ENCODE measurements at places on chromosomes 16 and 17.

GRCh38 chr17:40548982-40549685 is 16.1 kb downstream of the CCR7 start:
- no peak for DNase-seq

DNA sequence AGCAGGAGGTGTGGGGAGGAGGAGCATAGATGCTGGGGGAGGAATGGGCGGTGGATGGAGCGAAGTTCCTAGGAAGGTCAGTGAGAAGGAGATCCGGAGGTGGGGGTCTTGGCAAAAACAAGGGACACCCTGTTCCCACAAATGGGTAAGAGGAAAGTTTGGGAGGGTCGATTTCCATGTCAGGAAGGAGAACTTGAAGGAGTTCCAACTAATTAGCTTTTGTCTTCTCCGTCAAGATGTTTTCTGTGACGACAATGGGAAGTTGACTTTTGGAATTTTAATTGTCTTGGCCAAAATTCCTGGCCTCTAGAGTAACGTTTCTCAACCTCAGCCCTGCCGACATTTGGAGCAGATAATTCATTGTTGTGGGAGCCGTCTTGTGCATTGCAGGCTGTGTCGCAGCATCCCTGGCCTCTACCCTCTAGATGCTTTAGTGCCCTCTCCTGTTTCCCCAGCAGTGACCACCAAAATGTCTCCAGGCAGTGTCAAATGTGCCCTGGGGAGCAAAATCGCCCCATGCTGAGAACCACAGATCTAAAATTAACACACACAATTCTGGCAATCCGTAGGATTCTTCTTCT is 97.1 kb downstream of the PITPNC1 start:
- no peak for DNase-seq

GRCh38 chr17:66569572-66569971 is 265.3 kb upstream of the CACNG5 start:
- no peak for DNase-seq

DNA sequence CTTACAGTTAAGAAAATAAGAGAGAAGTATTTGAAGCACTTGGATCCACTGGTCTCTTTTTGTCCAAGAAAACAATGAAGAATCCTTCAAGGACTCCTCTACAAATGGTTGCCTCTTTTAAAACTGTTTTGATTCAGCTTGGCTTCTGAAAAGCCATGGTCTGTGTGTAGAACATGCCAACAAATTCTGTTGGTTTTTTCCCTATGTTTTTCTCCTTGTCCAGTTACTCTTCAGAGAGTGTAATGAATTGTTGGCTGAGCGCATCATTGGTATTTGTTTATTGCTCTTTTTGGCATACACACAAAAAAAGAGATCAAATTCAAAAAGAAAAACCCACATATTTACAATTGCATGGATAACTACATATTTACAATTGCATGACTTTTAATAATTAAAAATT is at the start of gene ABCA10:
TSS of gene ABCA10 (minus strand) at position 249 of the 400 bp plus-strand sequence. CDS start 3,466 bp downstream, outside the sequence.
- DNase-seq: no peak

DNA sequence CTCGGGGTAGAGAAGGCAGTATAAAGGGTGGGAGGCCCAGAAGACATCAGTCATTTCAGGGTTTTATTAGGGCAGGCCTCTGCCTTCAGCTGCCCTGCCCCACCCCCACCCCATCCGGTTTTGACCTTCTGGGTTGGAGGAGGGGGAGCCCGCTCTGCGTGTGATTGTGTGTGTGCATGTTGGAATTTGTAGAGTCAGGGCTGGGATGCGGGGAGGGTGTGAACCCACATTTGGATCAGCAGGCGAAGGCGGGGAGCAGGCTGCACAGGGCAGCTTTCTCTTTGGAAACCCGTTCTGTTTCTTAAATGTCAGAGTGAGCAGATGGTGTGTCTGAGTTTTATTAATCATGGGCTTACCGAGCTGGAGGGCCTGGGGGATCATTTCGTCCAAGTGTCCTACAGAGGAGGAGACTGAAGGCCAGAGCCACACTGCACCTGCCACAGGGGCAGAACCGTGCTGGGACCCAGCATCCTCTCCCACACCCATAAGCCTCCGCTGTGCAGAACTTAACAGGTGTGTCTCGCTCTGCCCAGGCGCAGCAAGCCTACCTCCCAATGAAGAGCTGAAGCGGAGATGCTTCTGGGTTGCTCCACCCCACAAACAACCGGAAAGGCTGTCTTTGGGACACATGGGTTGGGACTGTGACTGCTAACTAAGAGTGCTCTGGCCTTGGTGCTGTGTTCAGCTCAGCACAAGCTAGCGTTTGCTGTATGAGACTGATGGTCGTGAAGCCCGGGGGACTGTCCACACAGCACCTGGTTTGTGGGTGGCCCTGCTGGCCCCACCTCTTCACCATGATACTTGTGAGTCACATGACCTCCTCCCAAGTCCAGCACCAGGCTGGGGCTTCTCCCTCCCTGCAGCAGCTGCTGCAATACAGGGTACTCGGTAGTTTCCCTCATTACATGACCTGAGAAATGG is 70.9 kb upstream of the GSE1 start:
- DNase-seq: no peak

DNA sequence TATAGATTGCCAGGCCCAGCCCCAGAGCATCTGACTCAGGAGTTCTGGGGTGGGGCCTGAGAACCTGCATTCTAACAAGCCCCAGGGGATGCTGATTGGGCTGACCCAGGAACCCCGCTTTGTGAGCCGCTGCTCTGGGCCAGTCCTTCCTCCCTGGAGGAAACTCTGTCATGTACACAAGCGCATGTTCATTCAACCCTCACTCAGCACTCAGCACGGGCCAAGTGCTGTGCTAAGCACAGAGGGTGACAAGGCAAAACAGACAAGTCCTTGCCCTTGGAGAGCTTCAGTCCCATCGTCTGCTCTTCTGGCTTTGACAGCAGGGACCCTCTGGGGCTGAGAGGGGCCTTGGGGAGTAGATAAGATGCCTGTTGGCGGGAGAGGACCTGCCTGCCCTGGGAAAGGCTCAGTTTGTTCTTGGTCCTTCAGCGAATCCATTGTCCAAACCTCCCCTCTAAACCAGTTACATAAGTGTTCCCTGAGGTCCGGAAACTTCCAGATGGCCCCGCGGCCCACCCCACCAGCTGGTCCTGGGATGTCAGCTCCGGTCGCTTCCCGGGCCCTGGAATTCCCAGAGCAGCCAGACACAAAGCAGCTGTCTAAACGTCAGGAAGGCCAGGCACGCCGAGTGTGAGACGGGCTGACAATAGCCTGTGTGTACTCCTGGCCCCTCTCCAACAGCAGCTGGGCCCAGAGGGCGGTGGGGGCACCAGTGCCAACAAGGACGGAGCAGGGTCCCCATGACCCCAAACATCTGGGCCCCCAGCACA is 88.8 kb downstream of the ZDHHC7 start:
- DNase-seq: no peak

DNA sequence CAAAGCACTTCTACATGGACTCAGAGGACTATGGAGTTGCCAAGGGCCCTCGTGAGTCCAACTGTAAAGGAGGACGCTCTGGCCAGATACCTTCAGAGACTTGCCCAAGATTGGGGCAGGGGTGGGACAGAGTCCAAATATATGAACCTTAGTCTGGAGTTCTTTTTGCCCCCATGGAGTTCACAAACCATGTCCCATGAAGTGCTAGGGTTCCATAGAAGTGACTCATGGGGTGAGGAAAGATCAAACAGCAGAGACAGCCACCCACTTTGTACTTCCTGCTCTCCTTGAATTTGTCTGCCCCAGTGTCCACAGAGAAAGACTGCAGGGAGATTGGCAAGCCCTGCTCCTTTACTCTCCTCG is 29.0 kb downstream of the SRL start:
- no peak for DNase-seq

DNA sequence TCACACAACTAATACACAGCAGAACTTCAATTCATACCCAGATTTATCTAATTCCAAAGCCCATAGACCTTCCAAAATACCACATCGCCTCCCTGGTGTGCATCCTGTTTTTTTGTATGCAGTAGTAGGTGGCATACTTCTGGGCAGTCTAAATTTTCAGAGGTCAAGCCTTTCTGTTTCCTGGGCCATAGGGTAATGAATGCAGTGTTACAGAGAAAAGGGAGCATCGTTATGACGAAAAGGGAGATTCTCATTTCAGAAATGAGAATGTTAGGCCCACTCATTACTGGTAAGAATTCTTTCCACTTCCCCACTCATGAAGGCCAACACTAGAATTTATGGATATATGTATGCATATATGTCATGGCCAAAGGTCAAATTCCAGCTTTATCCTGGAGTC is 267.8 kb upstream of the ASIC2 start:
- DNase-seq: no peak

GRCh38 chr17:17044846-17045561 is 2.7 kb downstream of the MPRIP start:
- DNase-seq: no peak

- DNase-seq: no peak
Observed at GRCh38 chr17:13001991-13002615, 15.7 kb downstream of the ELAC2 start.

DNA sequence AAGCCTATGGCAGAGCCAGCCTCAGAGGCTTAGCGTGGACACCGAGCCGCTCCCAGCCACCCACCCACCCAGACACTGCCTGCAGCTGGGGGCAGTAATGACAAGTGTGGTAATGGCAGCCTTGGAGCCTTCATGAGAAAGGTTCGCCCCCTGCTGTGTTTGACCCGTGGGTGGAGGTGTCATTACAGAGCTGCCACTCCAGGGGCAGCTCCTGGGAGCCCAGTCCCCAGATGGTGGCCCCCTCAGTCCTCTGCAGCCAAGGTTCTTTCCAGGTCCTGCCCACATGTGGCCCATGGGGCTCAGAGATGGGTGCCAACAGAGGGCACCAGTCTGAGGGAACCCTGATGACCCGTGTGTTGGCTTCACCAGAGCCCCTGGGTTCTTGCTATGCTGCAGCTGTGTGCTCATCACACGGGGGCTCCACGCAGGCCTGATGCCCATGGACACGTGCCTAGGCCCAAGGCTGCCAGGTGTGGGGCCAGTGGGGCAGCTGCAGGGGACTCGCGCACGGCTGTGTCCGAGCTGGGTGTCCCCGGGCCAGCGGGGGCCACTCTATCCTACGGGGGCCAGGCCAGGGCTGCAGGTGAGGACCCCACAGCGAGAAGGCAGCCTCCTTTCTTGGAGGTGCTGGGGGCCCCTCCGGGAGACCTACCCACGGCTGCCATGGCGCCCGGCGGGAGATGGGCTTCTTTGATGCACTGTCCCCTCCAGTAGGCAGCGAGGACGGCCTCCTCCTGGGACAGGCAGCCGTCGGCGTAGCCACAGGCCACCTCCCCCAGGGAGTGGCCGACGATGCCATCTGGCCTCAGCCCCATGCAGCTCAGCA is 8.1 kb downstream of the FASN start:
- no peak for DNase-seq

DNA sequence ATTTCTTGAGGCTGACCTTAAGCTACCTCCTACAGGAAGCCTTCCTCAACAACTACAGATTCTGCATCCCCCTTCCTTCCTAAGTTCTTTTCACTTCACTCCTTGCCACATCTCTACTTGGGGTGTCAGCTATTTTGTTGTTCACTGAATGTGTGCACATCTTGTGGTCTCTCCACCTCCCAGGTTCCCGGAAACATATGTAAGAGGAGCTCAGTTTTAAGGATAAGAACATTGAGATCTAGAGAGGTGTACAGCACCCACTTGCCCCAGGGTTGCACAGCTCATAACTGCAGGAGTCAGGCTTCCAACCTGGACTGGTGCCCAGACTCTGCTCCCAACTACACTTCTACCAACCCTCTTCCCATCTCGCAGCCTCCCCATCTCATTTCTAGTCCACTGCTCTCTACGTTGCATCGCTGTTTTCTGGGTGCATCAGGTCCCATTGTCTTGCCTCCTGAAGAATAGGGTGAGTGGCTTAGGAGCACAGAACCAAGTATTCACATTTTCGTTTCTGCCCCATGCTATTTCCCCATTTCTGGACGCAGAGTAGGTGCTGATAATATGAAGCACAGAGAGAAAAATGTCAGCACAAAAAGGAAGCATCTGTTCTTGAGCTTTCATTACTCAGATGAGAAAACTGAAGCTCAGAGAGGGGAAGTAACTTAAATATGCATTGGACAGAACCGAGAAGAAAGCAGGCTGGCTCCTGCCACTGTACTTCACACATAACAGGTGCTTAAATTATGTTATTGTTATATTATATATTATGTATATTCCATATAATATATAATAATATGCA is 292.0 kb upstream of the CCL2 start:
- no peak for DNase-seq

- DNase-seq: no peak
Observed at GRCh38 chr17:34006126-34006525, 249.0 kb upstream of the CCL2 start.

DNA sequence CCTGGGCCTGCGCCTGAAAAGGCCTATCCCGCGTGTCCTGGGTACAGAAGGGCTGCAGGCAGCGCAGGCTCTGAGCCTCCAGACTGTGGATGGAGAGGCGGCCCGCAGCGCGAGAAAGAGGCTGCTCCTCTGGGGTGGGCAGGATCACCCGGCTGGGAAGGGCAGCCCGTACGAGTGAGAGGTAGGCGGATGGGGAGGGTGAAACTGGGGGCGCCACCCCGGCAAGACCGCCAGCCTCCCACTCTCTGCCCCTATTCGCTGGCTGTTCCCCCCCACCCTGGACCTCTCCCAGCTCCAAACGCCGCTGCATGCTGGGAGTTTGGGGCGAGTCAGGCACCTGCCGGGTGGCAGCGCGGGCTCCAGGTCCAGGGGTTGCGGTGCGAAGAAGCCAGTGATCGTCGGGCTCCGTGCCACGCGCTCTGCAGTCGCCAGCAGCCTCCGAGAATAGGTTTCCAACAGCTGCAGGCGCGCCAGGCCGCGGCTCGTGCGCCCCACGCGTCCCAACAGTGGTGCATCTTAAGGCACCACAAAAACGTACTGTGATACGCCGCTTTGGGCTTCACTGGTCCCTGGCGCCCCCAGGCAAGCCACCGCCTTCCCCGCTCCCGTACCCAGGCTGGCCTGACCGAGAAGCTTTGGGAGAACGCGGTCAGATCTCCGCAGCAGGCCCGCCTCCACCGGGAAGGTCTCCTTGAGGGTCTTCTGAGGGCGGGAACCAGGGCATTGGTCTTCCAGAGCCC is 1.1 kb downstream of the NOXO1 start:
- DNase-seq: no peak

DNA sequence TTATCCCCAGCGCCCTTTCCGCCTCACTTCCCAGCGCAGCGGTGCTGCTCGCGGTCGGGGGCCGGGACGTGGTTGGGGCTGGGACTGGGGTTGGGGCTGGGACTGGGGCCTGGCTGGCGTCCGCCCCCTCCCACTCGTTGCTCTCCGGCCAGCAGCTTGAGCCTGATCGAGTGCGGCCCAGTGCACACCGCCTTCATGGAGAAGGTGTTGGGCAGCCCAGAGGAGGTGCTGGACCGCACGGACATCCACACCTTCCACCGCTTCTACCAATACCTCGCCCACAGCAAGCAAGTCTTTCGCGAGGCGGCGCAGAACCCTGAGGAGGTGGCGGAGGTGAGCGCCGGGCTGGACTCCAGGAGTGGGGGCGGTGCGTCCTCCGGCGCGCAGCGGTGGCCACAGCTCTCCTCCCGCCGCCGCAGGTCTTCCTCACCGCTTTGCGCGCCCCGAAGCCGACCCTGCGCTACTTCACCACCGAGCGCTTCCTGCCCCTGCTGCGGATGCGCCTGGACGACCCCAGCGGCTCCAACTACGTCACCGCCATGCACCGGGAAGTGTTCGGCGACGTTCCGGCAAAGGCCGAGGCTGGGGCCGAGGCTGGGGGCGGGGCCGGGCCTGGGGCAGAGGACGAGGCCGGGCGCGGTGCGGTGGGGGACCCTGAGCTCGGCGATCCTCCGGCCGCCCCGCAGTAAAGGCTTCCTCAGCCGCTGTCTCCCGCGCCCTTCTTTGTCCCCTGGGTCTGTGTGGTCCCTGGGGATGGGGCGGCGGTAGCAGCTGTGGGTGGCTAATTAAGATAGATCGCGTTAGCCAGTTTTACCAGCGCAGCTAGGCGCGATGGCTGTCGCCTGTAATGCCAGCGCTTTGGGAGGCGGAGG is 1.8 kb downstream of the HSD17B1 start:
- DNase-seq: peak; percentile 46

All from stimulated activated CD4-positive, alpha-beta T cell treated with anti-CD3 and anti-CD28 coated beads, TNF-alpha, amount 100 ng/mL, for 4 hours (primary cell).